Endodermal cell (in vitro differentiated cells): ENCODE measurements at places on chromosomes 16 and 17.

DNA sequence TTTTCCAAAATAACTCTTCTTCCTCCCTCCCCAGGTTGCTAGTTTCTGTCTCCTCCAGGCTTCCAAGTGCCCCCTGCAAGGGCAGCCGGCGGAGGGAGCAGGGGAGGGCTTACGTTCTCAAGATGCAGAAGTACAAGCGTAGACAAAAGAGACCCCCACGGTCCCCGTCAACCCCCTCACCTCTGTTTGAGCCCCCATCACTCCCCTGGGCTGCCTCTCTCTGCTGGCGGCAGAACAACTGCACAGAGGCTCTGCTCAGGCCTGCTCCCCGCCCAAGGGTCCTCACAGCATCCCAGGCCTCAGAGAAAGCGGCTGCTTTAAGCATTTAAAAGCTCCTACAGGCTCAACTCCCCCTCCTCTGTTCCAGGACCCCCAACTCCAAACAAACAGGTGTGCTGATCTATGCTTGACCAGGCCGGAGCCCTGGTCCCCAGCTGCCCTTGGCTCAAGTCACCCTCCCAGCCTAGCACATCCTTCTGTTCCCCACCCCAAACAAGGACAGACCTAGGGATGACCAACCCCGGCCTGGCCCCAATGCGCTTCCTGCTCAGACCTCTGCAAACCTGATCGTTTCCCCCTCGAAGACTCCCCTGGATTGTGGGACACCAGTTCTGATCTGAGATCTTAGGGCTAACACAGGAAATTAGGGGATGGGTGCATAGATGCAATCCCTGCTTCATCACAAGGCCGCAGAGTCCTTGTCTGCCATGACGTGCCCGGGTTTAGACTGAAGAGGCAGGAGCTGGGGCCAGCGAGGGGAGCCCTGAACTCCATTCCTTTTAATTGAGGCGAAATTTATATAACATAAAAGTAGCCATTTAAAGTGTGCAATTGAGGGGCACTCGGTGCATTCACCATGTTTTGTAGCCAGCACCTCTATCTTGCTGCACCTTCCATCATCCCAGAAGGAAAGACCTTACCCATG lies 17.2 kb upstream of the RBFOX3 start:
- no peak overlapping the region for H3K4me3 ChIP-seq
- H3K4me1 ChIP-seq, result no peaks in the 10 kb centered on the region
- peak; percentile 45 for DNase-seq
- H3K27ac ChIP-seq, result no peak overlapping the region

- no peak overlapping the region for H3K27ac ChIP-seq
- no peak for DNase-seq
- no peak overlapping the region for H3K4me3 ChIP-seq
- peaks cover 10% of the 10 kb centered on the region for H3K4me1 ChIP-seq
These were observed 87.0 kb downstream of the CDH13 start for GRCh38 chr16:82713778-82714177.

DNA sequence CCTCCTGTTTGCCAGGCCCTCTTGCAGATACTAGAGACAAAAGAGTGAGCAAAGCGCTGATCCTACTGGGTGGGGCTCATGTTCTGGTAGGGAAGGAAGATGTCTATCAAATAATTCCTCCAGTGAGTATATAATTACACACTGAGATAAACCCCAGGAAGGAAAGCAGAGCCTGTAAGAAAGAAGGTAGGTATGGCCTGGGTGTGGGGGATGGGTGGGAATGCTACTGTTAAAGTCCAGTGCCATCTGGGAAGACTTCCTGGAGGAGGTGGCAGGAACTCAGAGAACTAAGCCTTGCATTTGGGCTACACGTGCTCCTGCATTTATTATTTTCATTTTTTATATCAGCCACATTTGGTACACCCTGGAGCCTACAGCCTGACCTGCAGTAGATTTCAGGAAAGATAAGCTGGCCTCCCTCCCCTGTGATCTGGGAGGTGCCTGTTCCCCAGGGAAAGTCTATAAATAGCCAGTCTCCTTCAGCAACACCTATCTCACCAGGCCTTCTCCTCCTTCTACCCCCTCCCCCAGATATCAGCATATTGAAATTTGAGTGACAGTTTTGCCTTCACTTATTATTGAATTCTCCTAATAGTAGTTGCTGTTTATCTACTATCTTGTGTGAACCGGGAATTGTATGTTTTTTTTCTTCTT lies 11.5 kb downstream of the ATP2C2 start:
- H3K36me3 ChIP-seq, result no peaks in the 10 kb centered on the region
- H3K27ac ChIP-seq, result no peak overlapping the region
- H3K27me3 ChIP-seq, result no peaks in the 10 kb centered on the region
- no peaks in the 10 kb centered on the region for H3K4me1 ChIP-seq
- DNase-seq, result no peak

GRCh38 chr17:28575126-28575795 lies 1.4 kb downstream of the ALDOC start:
- peak; percentile 69 for DNase-seq
- H3K36me3 ChIP-seq, result peaks cover 32% of the 10 kb centered on the region
- no peak overlapping the region for H3K27ac ChIP-seq
- no peaks in the 10 kb centered on the region for H3K4me1 ChIP-seq
- peaks cover 4% of the 10 kb centered on the region for H3K27me3 ChIP-seq

DNA sequence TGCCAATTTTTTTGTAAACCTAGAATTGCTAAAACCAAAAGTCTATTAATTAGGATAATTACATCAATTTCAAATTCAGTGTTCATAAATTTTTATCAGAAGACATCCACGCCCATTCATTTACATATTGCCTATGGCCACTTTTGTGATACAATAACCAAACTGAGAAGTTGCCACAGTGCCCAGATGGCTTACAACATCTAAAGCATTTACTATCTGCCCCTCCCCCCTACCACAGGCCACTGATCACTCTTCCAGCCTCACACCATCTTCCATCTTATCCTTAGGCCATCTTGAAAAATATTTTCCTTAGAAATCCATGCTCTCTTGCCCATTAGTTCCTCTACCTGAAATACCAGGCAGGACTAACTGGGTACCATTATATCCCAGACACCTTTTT lies 6.3 kb upstream of the PRKAR1A start:
- H3K27me3 ChIP-seq, result no peaks in the 10 kb centered on the region
- H3K27ac ChIP-seq, result no peak overlapping the region
- H3K4me1 ChIP-seq, result no peaks in the 10 kb centered on the region

- H3K27me3 ChIP-seq, result no peaks in the 10 kb centered on the region
- no peaks in the 10 kb centered on the region for H3K36me3 ChIP-seq
- H3K4me1 ChIP-seq, result no peaks in the 10 kb centered on the region
- no peak overlapping the region for H3K27ac ChIP-seq
- H3K4me3 ChIP-seq, result no peak overlapping the region
These were observed 12.5 kb upstream of the DPEP1 start for GRCh38 chr16:89600956-89601355.

GRCh38 chr16:2209258-2210008 lies 1.2 kb downstream of the BRICD5 start:
- H3K27me3 ChIP-seq, result no peaks in the 10 kb centered on the region
- no peak overlapping the region for H3K4me3 ChIP-seq
- DNase-seq, result no peak
- peaks cover 3% of the 10 kb centered on the region for H3K4me1 ChIP-seq
- H3K27ac ChIP-seq, result no peak overlapping the region

GRCh38 chr16:17205279-17206211 lies 265.2 kb downstream of the XYLT1 start:
- no peaks in the 10 kb centered on the region for H3K27me3 ChIP-seq
- H3K4me1 ChIP-seq, result no peaks in the 10 kb centered on the region
- no peaks in the 10 kb centered on the region for H3K36me3 ChIP-seq
- H3K27ac ChIP-seq, result peak overlapping the region; percentile 54

DNA sequence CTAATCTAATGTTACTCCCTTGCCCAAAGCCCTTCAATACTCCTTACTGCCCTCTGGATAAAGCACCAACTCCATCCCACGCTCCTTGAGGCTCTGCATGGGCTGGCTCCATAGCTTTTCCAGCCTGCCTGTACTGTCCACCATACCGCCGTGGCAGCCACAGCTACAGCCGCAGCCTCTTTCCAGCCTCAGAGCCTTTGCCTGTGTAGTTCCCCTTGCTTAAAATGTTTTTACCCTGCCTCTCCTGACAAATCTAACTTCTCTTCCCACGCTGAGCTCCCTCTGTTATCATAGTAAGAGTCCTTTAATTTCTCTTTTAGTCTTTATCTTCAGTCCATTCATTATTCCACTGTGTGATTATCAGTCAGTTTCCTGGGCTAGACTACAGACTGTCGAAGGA lies 22.0 kb downstream of the TEX14 start:
- no peaks in the 10 kb centered on the region for H3K4me1 ChIP-seq
- H3K36me3 ChIP-seq, result no peaks in the 10 kb centered on the region
- H3K27ac ChIP-seq, result no peak overlapping the region
- H3K27me3 ChIP-seq, result peaks cover 8% of the 10 kb centered on the region
- DNase-seq, result peak; percentile 59
- H3K4me3 ChIP-seq, result no peak overlapping the region

GRCh38 chr17:53560953-53561352 lies 261.8 kb upstream of the KIF2B start:
- no peaks in the 10 kb centered on the region for H3K27me3 ChIP-seq
- H3K27ac ChIP-seq, result no peak overlapping the region
- no peak overlapping the region for H3K4me3 ChIP-seq
- no peak for DNase-seq
- no peaks in the 10 kb centered on the region for H3K4me1 ChIP-seq

GRCh38 chr16:81664153-81664552 lies 114.9 kb upstream of the PLCG2 start:
- no peak overlapping the region for H3K27ac ChIP-seq

GRCh38 chr17:73304971-73305812 lies 6.6 kb downstream of the CDC42EP4 start:
- H3K4me3 ChIP-seq, result peak overlapping the region; percentile 36
- peaks cover 27% of the 10 kb centered on the region for H3K36me3 ChIP-seq
- H3K27me3 ChIP-seq, result no peaks in the 10 kb centered on the region
- no peak overlapping the region for H3K27ac ChIP-seq

GRCh38 chr16:59880611-59881010 lies 1146.5 kb upstream of the GOT2 start:
- no peak overlapping the region for H3K4me3 ChIP-seq
- DNase-seq, result no peak
- no peaks in the 10 kb centered on the region for H3K27me3 ChIP-seq
- no peak overlapping the region for H3K27ac ChIP-seq
- H3K36me3 ChIP-seq, result no peaks in the 10 kb centered on the region
- no peaks in the 10 kb centered on the region for H3K4me1 ChIP-seq

DNA sequence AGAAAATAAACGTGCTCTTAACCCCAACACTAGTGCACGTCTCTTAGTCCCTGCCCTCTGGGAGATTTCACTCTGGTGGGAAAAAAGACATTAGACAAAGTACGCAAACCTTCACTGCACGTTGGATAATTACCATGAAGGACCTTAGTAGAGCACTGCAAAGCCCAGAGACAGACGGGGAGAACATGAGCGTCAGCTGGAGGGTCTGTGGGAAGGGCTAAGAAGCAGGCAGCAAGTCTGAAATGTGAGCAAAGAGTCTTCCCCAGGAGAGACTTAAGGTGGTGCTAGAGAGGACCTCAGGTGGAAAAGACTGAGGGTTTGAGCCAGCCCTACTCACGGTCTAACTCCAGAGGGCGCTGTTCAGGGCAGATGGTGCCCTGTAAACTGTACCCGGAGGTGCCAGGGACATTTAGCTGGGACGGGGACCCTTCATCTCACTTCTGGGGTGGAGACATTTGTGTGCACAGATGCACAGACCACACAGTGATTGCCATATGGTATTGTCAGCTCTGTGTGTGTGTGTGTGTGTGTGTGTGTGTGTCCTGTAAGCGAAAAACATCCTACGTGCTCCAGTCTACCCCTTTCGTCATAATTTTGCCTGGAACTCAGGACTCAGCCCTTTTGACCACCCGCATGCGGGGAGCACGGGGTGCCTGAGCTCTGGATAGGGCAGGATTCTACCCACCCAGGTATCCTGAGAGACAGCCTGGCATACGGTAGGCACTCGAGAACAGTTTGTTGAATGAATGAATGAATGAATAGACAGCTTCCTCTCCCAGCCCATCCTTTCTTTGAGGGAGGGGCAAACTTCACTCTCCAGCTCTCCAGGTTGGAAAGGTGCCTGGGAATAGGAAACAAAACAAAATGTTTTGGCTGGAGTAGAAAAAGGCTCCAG lies 10.1 kb upstream of the STAC2 start:
- peak; percentile 94 for DNase-seq
- no peaks in the 10 kb centered on the region for H3K36me3 ChIP-seq
- no peak overlapping the region for H3K4me3 ChIP-seq
- H3K4me1 ChIP-seq, result no peaks in the 10 kb centered on the region

DNA sequence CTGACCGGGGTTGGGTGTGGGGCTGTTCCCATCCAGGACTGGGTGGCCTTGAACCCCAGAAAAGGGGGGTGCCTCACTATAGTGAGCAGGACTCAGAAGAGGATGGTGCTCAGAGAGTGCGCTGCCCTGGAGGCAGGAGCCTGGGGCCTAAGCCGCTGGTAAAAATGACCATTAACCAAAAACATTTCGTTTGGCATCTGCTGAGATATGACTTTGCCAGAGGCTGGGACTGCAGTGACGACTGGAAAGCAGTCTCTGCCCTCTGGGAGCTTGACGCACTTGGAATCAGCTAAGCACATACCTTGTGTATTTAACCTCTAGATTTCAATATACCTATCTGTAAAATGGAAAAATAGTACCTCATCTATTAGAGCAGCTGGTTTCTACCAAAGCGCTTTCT lies 7.2 kb upstream of the CRHR1 start:
- no peak overlapping the region for H3K4me3 ChIP-seq
- no peaks in the 10 kb centered on the region for H3K36me3 ChIP-seq
- peaks cover 25% of the 10 kb centered on the region for H3K27me3 ChIP-seq
- no peak overlapping the region for H3K27ac ChIP-seq
- DNase-seq, result no peak

DNA sequence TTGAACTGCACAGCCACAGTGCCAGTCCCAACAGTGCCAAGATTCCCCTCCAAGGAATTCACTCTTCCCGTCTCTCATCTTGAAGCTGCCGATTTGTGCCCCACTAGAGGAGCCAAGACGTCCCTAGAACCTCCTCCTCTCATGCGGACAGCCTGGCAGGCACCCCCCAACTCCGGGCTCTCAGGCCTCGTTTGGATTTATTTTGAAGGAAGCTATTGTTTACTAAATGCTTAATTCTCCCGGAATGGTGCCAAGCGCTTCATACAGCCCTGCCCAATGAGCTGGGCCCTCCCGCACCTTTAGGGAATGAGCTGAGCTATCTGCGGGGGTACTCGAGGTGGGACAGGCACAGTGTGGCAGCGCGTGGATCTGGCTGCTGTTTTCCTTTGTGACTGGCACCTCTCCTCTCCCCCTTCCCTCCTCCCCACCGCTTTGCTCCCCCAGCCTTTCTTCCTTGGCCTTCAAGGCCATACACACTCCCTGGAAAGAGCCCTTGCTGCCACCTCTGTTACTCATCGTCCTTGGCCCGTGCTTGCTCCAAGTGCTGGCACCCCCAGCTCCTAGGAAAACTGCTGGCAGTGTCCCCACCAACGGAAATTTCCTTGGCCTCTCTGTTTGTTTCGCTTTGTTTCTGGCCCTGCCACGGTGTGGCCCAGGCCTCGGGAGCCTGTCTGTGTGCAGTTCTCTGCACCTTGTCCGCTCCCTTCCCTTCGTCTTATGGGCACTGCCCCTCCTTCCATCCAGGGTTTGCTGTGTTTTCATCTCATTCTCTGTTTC lies 49.9 kb upstream of the CDR2 start:
- H3K4me3 ChIP-seq, result no peak overlapping the region
- peak; percentile 42 for DNase-seq
- H3K27me3 ChIP-seq, result no peaks in the 10 kb centered on the region
- peaks cover 26% of the 10 kb centered on the region for H3K36me3 ChIP-seq
- H3K4me1 ChIP-seq, result no peaks in the 10 kb centered on the region
- no peak overlapping the region for H3K27ac ChIP-seq

- H3K27me3 ChIP-seq, result no peaks in the 10 kb centered on the region
- no peaks in the 10 kb centered on the region for H3K36me3 ChIP-seq
- no peak for DNase-seq
- no peak overlapping the region for H3K4me3 ChIP-seq
- no peak overlapping the region for H3K27ac ChIP-seq
- no peaks in the 10 kb centered on the region for H3K4me1 ChIP-seq
These were observed 67.2 kb downstream of the RPTOR start for GRCh38 chr17:80611816-80612215.
